Liver (tissue), 10 donors: ENCODE measurements at places on chromosomes 16 and 17. TPM values are rescaled to one million over a fixed set of nuclear protein-coding genes. Genes with fewer than 3 reads are reported as not detected.

The ARHGAP23 gene
- total RNA-seq: 6.4 TPM

DNA sequence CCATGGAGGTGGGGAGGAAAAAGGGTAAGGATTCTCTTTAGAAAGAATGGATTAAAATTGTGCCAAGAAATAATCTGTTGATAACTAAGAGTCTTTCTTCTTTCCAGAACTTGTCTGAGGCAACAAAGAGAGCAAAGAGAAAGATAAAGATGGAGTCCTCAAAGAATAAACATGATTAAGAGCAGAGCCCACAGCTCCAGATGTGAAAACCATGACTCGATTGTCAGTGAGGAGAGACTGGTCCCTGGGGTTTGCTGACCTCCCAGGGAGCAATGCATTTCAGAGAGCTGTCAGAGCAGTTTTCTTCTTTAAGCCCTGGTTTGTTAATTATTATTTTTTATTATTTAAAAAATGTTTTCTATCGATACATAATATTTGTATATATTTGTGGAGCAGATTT, 74.6 kb downstream of the TMEM100 start:
- no peak overlapping the region for H3K27ac ChIP-seq
- no peak overlapping the region for H3K4me3 ChIP-seq
- no peaks in the 10 kb centered on the region for H3K27me3 ChIP-seq
- no peaks in the 10 kb centered on the region for H3K36me3 ChIP-seq
- DNase-seq: no peak

- no peak overlapping the region for H3K27ac ChIP-seq
- DNase-seq: no peak
- H3K4me3 ChIP-seq: no peak overlapping the region
- H3K27me3 ChIP-seq: no peaks in the 10 kb centered on the region
- H3K4me1 ChIP-seq: no peaks in the 10 kb centered on the region
- H3K36me3 ChIP-seq: peaks cover 38% of the 10 kb centered on the region
Observed at GRCh38 chr16:19595043-19595767, 39.7 kb downstream of the VPS35L start.

DNA sequence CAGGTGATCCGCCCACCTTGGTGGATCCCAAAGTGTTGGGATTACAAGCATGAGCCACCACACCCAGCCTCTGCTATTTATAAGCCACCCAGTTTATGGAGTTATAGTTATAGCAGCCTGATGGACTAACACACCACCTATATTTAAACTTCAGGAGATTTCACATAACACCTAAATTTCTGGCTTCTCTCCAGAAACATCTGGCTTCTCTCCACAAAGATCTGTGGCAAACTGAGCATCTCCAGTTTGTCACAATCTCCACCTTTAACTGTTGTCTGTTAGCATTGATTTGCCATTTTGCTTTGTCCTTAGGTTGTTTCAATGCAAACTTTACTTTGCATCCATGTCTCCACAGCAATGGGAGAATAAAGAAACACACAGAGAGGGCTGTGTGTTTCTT, 39.6 kb downstream of the GDE1 start:
- H3K27me3 ChIP-seq: no peaks in the 10 kb centered on the region
- H3K36me3 ChIP-seq: no peaks in the 10 kb centered on the region
- no peak overlapping the region for H3K27ac ChIP-seq
- H3K4me3 ChIP-seq: no peak overlapping the region
- no peak for DNase-seq
- no peaks in the 10 kb centered on the region for H3K4me1 ChIP-seq

DNA sequence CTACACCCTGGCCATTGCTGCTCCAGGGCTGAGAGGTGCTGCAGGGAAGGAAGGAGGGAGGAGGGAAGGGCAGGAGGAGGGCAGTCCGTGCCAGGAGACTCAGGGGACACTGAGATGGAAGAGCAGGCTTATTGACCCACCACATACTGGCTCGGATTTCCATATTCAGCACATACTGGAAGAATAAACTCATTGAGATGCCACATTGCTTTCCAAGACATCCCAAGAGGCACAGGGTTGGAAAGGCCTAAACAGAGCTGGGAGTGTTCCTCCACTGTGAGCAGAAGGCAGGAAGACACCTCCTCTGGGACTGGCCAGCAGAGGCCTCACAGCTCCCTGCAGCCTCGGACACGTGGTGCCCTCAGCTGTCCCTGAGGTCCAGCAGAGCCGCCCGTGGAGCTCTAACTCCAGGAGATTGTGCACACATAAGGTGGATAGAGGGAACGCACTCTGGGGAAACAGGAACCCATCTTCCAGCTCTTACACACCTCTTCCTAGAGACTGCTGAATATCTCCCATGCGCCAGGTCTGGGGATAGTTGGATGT, 17.4 kb downstream of the CCDC182 start:
- H3K4me1 ChIP-seq: peaks cover 3% of the 10 kb centered on the region
- H3K4me3 ChIP-seq: no peak overlapping the region
- no peak overlapping the region for H3K27ac ChIP-seq
- H3K27me3 ChIP-seq: no peaks in the 10 kb centered on the region
- DNase-seq: no peak
- no peaks in the 10 kb centered on the region for H3K36me3 ChIP-seq
